ENCODE measurements at places on chromosomes 4 and X. TPM values are rescaled to one million over a fixed set of nuclear protein-coding genes. Genes with fewer than 3 reads are reported as not detected.

- H3K4me3 ChIP-seq, result no peak overlapping the region
- H3K27ac ChIP-seq, result no peak overlapping the region
- no peaks in the 10 kb centered on the region for H3K27me3 ChIP-seq
- no peak for DNase-seq
- no peaks in the 10 kb centered on the region for H3K4me1 ChIP-seq
These were observed 22.1 kb downstream of the ANAPC10 start for GRCh38 chr4:145075742-145076468.

DNA sequence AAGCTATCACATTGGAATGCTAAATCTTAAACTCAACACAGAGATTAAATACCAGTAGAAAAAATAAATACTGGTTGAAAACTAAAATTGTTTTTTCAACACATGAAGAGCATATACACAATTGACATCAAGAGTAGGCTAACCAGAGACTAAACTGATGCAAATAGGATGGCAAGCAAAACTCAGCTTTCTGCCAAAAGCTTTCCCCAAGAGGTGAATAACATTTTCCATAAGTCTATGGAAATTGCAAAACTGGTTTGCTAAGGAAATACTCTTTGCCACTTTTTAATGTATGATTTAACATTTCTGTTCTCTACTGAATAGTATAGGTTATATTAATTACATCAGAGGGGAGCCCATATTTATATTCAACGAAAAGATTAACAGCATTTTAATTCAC lies 23.8 kb downstream of the IQCM start:
- H3K36me3 ChIP-seq, result no peaks in the 10 kb centered on the region
- H3K4me3 ChIP-seq, result no peak overlapping the region
- no peak for DNase-seq
- no peak overlapping the region for H3K27ac ChIP-seq
- no peaks in the 10 kb centered on the region for H3K4me1 ChIP-seq

Gene CCNB3
- polyA plus RNA-seq, result 0.08 TPM

- no peaks in the 10 kb centered on the region for H3K36me3 ChIP-seq
- H3K4me3 ChIP-seq, result no peak overlapping the region
- H3K27ac ChIP-seq, result no peak overlapping the region
- H3K27me3 ChIP-seq, result peaks cover 3% of the 10 kb centered on the region
- DNase-seq, result no peak
- peaks cover 11% of the 10 kb centered on the region for H3K4me1 ChIP-seq
These were observed 3.4 kb downstream of the PF4V1 start for GRCh38 chr4:73856518-73856917.

Gene SYNPO2
- polyA plus RNA-seq, result not detected

- H3K36me3 ChIP-seq, result no peaks in the 10 kb centered on the region
- no peak overlapping the region for H3K4me3 ChIP-seq
- no peaks in the 10 kb centered on the region for H3K4me1 ChIP-seq
These were observed 150.0 kb upstream of the HPGD start for GRCh38 chr4:174672276-174672675.

Gene SCML2
- polyA plus RNA-seq, result 0.41 TPM

- DNase-seq, result no peak
- H3K4me1 ChIP-seq, result no peaks in the 10 kb centered on the region
- no peak overlapping the region for H3K27ac ChIP-seq
- no peaks in the 10 kb centered on the region for H3K36me3 ChIP-seq
- no peak overlapping the region for H3K4me3 ChIP-seq
These were observed 114.7 kb downstream of the ENPP6 start for GRCh38 chr4:184102927-184103326.

DNA sequence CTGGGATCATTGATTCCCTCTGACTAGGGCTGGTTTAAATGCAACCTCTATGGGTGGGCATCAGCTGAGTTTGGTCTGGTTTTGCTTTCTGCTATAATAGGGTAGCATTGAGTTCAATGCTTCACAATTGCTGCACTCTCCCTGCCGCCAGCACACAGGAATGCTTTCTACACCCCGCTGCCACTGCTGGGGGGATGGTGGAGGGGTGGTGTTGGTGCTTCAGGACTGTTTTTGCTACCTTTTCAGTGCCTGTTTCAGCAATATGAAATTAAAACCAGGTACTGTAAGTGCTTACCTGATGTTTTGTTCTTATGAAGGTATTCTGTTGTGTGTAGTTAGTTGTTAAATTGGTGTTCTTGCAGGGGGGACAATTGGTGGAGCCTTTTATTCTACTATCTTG lies 67.7 kb downstream of the GNL3L start:
- H3K4me1 ChIP-seq, result no peaks in the 10 kb centered on the region
- H3K27ac ChIP-seq, result no peak overlapping the region
- no peak for DNase-seq
- no peaks in the 10 kb centered on the region for H3K36me3 ChIP-seq
- no peaks in the 10 kb centered on the region for H3K27me3 ChIP-seq
- no peak overlapping the region for H3K4me3 ChIP-seq

- H3K36me3 ChIP-seq, result no peaks in the 10 kb centered on the region
- no peaks in the 10 kb centered on the region for H3K4me1 ChIP-seq
- H3K27ac ChIP-seq, result no peak overlapping the region
- H3K27me3 ChIP-seq, result no peaks in the 10 kb centered on the region
These were observed 406.5 kb downstream of the RPA4 start for GRCh38 chrX:97290199-97290598.

DNA sequence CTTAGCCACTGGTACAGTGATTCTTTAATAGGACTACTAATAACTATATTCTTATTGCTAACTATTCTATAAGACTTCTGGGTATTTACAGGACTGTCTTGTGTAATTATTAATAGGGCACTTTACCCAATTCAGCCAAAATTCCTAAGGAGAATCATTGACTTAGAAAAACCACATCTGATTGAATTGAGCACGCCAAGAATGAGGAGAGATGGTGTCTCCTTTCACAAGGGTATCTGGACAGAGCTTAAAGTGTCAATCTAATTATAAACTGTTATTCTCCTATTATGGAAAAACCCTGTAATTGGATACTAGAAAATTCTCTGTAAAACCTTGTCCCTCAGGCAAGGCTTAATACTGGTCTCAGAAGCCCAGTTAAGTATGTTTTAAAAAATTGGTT lies 111.1 kb upstream of the TLL1 start:
- H3K27me3 ChIP-seq, result no peaks in the 10 kb centered on the region
- H3K36me3 ChIP-seq, result no peaks in the 10 kb centered on the region
- H3K4me1 ChIP-seq, result no peaks in the 10 kb centered on the region
- DNase-seq, result no peak
- H3K4me3 ChIP-seq, result no peak overlapping the region
- H3K27ac ChIP-seq, result no peak overlapping the region

DNA sequence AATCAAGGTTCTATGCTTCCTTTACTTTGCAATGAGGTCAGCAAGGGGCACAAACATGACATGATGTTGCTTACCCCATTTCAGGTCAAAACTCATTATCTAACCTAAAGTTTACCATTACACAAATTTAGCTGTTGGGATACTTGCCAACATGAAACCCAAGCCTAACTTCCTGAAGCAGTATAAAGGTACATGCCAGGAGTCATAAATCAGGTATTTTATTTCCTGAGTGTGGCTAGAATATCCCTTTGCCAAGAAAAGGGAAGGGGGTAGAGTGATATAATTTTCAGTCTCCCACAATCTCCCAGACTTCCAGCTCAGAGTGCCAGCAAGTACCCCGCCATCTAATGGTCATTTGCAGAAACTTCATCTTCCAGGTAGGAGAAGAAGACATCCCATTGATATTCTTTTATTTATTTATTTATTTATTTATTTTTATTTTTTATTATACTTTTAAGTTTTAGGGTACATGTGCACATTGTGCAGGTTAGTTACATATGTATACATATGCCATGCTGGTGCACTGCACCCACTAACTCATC lies 136.6 kb downstream of the NEXMIF start:
- no peaks in the 10 kb centered on the region for H3K36me3 ChIP-seq
- H3K27ac ChIP-seq, result no peak overlapping the region
- no peaks in the 10 kb centered on the region for H3K27me3 ChIP-seq

DNA sequence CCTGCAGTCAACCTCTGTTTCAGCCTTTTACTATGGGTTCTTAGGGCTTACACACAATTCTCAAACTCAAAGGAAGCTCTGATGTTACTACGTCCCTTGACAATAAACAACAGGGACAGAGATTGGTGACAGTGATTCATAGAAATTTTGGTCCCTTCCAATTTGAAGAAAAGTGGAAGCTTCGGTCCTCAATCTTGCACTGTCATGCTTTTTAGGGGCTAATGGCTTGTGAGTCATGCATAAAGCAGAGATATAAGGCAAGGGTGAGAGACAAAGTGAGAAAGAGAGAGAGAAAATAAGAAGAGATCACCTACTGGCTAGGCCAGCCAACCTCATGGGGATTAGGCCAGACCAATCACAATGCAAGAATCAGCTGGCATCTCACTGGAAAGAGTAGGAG lies 63.2 kb upstream of the STARD8 start:
- no peak overlapping the region for H3K4me3 ChIP-seq
- H3K27me3 ChIP-seq, result no peaks in the 10 kb centered on the region
- no peak overlapping the region for H3K27ac ChIP-seq
- DNase-seq, result no peak

GRCh38 chr4:179607003-179607402 lies 2164.8 kb upstream of the AGA start:
- no peaks in the 10 kb centered on the region for H3K27me3 ChIP-seq
- no peak for DNase-seq
- no peaks in the 10 kb centered on the region for H3K36me3 ChIP-seq
- no peaks in the 10 kb centered on the region for H3K4me1 ChIP-seq
- H3K4me3 ChIP-seq, result no peak overlapping the region
- no peak overlapping the region for H3K27ac ChIP-seq

- peak overlapping the region; percentile 99 for H3K4me3 ChIP-seq
- no peaks in the 10 kb centered on the region for H3K27me3 ChIP-seq
- H3K36me3 ChIP-seq, result peaks cover 9% of the 10 kb centered on the region
- no peak for DNase-seq
- peak overlapping the region; percentile 72 for H3K27ac ChIP-seq
These were observed 681 bp downstream of the EXOC1 start for GRCh38 chr4:55854129-55854528.

- peak; percentile 85 for DNase-seq
- no peaks in the 10 kb centered on the region for H3K27me3 ChIP-seq
- peaks cover 35% of the 10 kb centered on the region for H3K4me1 ChIP-seq
- peak overlapping the region; percentile 70 for H3K27ac ChIP-seq
These were observed 30.9 kb downstream of the CD38 start for GRCh38 chr4:15809058-15809457.

Gene HADH
- 6.8 TPM for polyA plus RNA-seq

DNA sequence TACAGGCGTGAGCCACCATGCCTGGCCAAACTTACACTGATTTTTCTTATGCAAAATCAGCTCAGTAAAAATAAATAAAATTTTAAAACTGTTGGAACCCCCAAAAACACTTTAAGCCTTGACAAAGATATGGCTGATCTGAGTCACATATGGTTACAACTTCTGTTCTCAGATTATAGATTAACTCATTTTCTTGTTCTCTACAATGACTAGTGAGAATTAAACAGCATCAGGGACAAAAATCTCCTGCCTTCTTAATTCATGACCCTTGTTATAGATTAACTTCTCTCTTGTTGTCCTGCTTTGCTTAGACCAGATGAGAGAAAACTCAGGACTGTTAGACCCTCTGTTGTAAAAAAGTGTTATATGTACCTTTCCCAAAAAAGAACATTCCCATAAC lies 24.2 kb upstream of the EXOC1L start:
- peaks cover 35% of the 10 kb centered on the region for H3K27me3 ChIP-seq
- H3K4me1 ChIP-seq, result no peaks in the 10 kb centered on the region
- no peak overlapping the region for H3K27ac ChIP-seq
- no peaks in the 10 kb centered on the region for H3K36me3 ChIP-seq
- DNase-seq, result no peak

Gene SOX3
- polyA plus RNA-seq, result not detected

GRCh38 chr4:137069473-137069872 lies 462.8 kb downstream of the PCDH18 start:
- H3K36me3 ChIP-seq, result no peaks in the 10 kb centered on the region
- no peak for DNase-seq

DNA sequence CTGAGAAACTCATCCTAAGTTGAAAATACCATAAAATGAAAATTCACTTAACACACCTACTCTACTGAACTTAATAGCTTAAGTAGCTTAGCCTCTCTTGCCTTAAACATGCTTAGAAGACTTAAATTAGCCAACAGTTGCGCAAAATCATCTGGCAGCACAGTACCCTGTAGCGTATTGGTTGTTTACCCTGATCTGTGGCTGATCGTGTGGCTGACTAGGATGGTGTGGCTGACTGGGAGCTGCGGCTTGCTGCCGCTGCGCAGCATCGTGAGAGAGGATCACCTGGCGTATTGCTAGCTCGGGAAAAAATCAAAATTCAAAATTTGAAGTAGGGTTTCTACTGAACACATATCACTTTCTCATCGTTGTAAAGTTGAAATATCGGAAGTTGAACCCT lies 6.3 kb downstream of the RUFY3 start:
- H3K27me3 ChIP-seq, result no peaks in the 10 kb centered on the region
- no peak overlapping the region for H3K27ac ChIP-seq
- H3K4me1 ChIP-seq, result peaks cover 7% of the 10 kb centered on the region
- no peaks in the 10 kb centered on the region for H3K36me3 ChIP-seq

GRCh38 chrX:46873746-46874145 lies 36.9 kb downstream of the RP2 start:
- peaks cover 26% of the 10 kb centered on the region for H3K36me3 ChIP-seq
- no peaks in the 10 kb centered on the region for H3K4me1 ChIP-seq
- no peak for DNase-seq
- peak overlapping the region; percentile 20 for H3K27ac ChIP-seq
- H3K27me3 ChIP-seq, result no peaks in the 10 kb centered on the region
- H3K4me3 ChIP-seq, result no peak overlapping the region

DNA sequence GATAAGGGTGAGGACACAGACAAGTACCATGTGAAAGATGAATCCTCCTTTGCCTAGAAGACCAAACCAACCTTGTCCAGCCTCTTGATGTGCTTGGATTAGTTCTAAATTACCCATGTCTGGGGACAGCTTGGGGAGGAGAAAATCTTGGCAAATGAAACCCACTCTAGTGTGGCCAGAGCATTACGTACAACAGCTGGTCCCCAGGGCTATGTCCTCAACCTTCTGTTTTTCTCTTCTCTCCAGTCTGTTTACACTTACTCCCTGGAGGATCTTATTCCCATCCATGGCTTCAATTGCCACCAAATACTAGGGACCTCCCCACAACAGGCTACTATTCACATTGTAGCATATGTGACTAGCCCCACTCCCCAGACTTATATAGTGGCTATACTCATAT lies 384.5 kb downstream of the OPHN1 start:
- no peaks in the 10 kb centered on the region for H3K36me3 ChIP-seq
- no peak for DNase-seq
- H3K4me3 ChIP-seq, result no peak overlapping the region

DNA sequence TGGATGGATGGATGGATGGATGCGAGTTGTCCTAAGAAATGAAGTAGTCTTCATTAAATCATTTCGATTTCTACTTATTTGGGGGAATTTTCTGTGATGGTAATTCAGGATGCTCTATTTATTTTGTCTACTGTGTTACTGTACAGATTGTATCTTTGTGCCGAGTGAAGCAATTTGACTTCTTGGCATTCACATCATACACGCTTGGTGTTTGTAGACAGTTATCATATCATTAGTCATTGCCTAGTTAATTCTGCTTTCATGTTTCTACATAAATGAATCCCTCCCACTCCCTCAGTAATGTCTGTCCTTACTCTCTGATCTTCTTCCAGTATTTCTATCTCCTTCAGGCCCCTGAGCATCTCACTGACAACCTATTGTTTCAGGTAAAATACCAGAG lies 64.0 kb downstream of the RASGEF1B start:
- peaks cover 13% of the 10 kb centered on the region for H3K4me1 ChIP-seq
- H3K27ac ChIP-seq, result no peak overlapping the region
- no peaks in the 10 kb centered on the region for H3K36me3 ChIP-seq

GRCh38 chrX:31706466-31706865 lies 634.6 kb upstream of the FTHL17 start:
- H3K4me1 ChIP-seq, result no peaks in the 10 kb centered on the region
- no peaks in the 10 kb centered on the region for H3K36me3 ChIP-seq

All from CD14-positive monocyte (primary cell).